Activated naive CD4-positive, alpha-beta T cell treated with anti-CD3 and anti-CD28 coated beads for 36 hours (primary cell): ENCODE measurements at places on chromosomes 11 and 22. TPM values are rescaled to one million over a fixed set of nuclear protein-coding genes. Genes with fewer than 3 reads are reported as not detected.
A peak's percentile ranks its signal among the peaks of the same experiment; 100 is the strongest.

- H3K27ac ChIP-seq, result peak overlapping the region; percentile 97
- H3K4me1 ChIP-seq, result peaks cover 28% of the 10 kb centered on the region
- H3K4me3 ChIP-seq, result peak overlapping the region; percentile 96
- peaks cover 36% of the 10 kb centered on the region for H3K36me3 ChIP-seq
Measured at GRCh38 chr11:14518820-14519219, 1.4 kb downstream of the PSMA1 start.

GRCh38 chr22:35352214-35353111 is 28.4 kb upstream of the HMOX1 start:
- H3K27ac ChIP-seq, result no peak overlapping the region
- H3K4me1 ChIP-seq, result peaks cover 25% of the 10 kb centered on the region
- no peak overlapping the region for H3K4me3 ChIP-seq

GRCh38 chr11:57134284-57134683 is 47.5 kb upstream of the LRRC55 start:
- peaks cover 4% of the 10 kb centered on the region for H3K27me3 ChIP-seq
- H3K27ac ChIP-seq, result no peak overlapping the region
- no peak overlapping the region for H3K4me3 ChIP-seq
- H3K4me1 ChIP-seq, result no peaks in the 10 kb centered on the region
- no peak for DNase-seq
- H3K36me3 ChIP-seq, result no peaks in the 10 kb centered on the region

DNA sequence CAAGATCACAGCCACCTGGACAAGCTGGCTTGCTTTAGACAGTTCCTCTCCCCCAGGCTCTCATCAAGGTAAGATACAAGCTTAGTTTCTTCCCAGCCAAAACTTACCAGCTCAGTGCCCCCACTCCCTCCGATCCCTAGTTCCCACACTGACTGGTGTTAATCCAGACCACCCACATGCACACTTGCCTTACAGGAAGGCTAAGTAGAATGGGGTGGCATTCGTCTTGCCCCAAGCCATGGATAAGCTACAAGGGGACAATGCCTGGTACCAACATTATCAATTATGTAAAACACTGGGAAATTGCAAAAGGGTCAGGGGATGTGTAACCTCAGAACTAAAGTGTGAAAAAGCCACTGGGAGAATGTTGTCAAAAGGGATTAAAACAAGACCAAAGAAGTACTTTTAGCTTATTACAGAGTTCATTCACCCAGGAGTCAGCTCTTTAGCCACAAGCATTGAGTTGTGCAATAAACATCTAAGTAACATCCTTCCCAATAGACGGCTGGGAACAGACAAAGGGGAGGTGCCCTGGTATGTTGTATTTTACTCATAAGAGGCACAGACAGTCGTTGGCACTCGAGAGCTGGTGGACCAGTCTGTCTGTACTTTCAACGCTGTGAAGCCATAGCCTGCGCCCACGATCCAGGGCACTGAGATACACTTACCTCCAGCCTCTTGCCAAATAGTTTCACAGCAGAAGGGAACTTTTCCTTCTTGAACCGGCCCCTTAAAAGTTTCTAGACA is 1.1 kb downstream of the DHCR7 start:
- peak overlapping the region; percentile 50 for H3K27ac ChIP-seq
- H3K36me3 ChIP-seq, result peaks cover 47% of the 10 kb centered on the region
- peak overlapping the region; percentile 91 for H3K4me3 ChIP-seq
- H3K4me1 ChIP-seq, result peaks cover 38% of the 10 kb centered on the region

DNA sequence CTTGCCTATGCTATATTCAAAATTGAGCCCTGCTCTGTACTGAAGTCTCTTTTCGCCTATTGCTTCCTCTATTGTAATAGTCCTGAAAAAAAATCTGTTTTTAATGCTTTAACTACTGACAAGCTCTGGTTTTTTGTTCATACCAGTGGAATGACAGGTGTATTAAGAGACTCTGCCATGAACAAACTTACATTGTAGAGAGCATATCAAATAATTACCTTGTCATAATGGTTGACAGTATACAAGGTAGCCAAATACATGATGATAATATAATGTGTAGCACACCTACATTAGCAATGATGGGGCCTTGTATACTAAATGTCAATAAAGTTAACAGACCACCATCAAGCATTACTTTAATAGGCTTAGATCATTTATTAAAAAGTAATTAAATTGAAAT is 175.0 kb downstream of the DYNC2H1 start:
- no peak for DNase-seq
- H3K4me1 ChIP-seq, result no peaks in the 10 kb centered on the region
- no peak overlapping the region for H3K4me3 ChIP-seq
- H3K36me3 ChIP-seq, result no peaks in the 10 kb centered on the region

- no peaks in the 10 kb centered on the region for H3K4me1 ChIP-seq
- DNase-seq, result no peak
- H3K4me3 ChIP-seq, result no peak overlapping the region
- no peaks in the 10 kb centered on the region for H3K36me3 ChIP-seq
Measured at GRCh38 chr22:39360242-39360641, 10.5 kb downstream of the SYNGR1 start.

GRCh38 chr11:123654566-123655081 is at the start of gene SCN3B:
SCN3B (minus strand) TSS chr11:123654624; CDS start chr11:123653801, 823 bp downstream.
- H3K27ac ChIP-seq, result no peak within 1 kb of the TSS
- peaks cover 13% of the 10 kb centered on the region for H3K4me1 ChIP-seq
- H3K27me3 ChIP-seq, result peaks cover 45% of the 10 kb centered on the region
- no peaks in the 10 kb centered on the region for H3K36me3 ChIP-seq
- H3K4me3 ChIP-seq, result peak within 1 kb of the TSS; percentile 61

- H3K4me3 ChIP-seq, result peak overlapping the region; percentile 84
- peaks cover 2% of the 10 kb centered on the region for H3K27me3 ChIP-seq
- peaks cover 12% of the 10 kb centered on the region for H3K4me1 ChIP-seq
Measured at GRCh38 chr11:561148-562003, 606 bp downstream of the RASSF7 start.

- H3K4me3 ChIP-seq, result peak overlapping the region; percentile 82
- H3K27me3 ChIP-seq, result no peaks in the 10 kb centered on the region
- peaks cover 11% of the 10 kb centered on the region for H3K36me3 ChIP-seq
Measured at GRCh38 chr11:693887-694562, 997 bp downstream of the DEAF1 start.

DNA sequence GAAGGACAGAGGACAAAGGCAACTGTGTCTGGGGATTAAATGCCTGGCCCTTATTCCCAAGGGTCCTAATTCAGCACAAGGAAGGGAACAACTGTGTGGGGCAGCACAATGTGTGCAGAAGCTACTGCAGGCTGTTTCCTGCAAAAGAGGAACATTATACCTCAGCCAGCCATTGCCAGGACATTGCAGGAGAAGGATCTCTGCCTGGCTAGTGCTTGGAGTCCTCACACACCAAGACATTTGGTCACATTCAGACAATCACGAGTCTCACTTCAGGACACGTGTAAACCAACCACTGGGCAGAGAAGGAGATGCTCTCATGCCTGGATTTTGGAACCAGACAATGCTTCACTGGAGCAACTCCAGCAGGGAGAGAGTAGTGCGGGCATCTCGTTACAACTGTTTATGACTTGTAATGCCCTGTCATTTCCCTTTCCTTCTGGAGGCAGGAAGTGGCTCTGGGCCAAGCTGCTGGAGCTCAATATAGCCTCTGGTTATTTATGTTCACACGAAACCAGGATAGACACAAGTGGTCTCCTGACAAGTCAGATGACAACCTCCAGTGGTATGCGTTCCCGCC is 23.9 kb upstream of the ZC3H12C start:
- no peak for DNase-seq
- no peak overlapping the region for H3K27ac ChIP-seq
- peaks cover 7% of the 10 kb centered on the region for H3K27me3 ChIP-seq
- no peaks in the 10 kb centered on the region for H3K4me1 ChIP-seq
- no peak overlapping the region for H3K4me3 ChIP-seq

Gene PHETA2
- total RNA-seq, result 0.86 TPM

Gene PHLDA2
- 3.6 TPM for total RNA-seq
